Suprapubic skin (tissue), 4 donors: ENCODE measurements at places on chromosomes 12 and 14. TPM values are rescaled to one million over a fixed set of nuclear protein-coding genes. Genes with fewer than 3 reads are reported as not detected.

Gene NINJ2
- 20.9 TPM for total RNA-seq

Gene SLC6A13
- total RNA-seq, result not detected

Gene TMEM63C
- 32.8 TPM for total RNA-seq

Gene SMIM41
- 0.57 TPM for total RNA-seq

Gene IFI27L1
- 9.2 TPM for total RNA-seq

Gene P2RX2
- total RNA-seq, result not detected

Gene METTL3
- 43.8 TPM for total RNA-seq

Gene DBX2
- total RNA-seq, result not detected

Gene RILPL2
- 4.1 TPM for total RNA-seq

Gene CLEC2A
- total RNA-seq, result 35.7 TPM

Gene CLEC6A
- total RNA-seq, result not detected

Gene NEUROD4
- total RNA-seq, result not detected

Gene SMOC1
- 0.72 TPM for total RNA-seq

DNA sequence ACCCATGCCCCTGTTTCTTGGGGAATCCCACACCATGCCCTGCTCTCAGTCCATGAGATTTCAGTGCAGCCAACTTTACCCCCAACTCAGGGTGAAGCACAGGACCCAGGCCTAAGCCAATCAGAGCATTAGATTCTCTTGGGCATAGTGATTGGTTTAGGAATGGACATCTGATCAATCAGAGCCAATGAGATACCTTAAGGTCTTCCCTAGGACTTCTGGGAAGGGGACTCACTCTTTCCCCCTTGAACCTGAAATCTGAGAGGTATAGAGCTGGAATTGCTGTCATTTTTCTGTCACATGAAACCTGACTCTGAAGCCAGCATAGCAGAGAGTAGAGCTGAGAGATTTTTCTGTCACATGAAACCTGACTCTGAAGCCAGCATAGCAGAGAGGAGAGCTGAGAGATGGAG lies 127.1 kb downstream of the ZFP36L1 start:
- DNase-seq, result no peak

- no peak for DNase-seq
Observed at GRCh38 chr12:87266305-87266704, 762.9 kb downstream of the C12orf50 start.

DNA sequence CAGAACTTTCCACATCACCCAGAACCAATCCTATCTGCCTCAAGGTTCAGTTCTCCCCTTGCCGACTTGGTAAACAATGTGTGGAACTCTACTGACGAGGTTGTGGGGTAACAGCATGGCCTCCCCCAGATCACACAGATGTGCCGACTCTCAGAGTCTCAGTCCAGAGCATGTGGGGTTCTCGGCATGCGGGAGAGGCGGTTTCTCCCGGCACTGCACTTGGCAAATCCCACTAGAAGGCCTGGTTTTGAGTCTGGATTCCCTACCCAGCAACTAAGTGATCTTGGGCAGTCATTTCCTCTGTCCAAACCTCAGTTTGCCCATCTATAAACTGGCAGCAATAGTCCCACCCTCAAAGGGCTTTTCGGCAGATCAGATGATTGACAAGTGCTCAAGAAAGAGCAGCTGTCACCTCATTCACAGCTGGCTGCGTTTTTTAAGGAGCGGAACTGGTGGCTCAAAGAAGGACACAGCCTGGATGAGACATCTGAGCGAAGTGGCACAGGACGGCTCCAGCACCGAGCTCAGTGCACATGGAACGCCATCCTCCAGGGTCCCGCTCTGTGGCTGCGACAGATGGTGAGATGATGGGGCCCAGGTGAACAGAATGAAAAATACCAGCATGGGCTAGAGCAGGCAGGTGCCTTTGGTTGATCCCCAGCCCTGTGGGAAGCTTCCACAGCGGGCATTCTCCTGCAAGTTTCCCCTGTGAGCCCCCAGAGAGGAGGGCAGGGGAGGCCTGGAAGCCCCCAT lies 7.3 kb downstream of the TESC start:
- no peak for DNase-seq

- DNase-seq, result no peak
Observed at GRCh38 chr12:28575593-28576205, 385.4 kb downstream of the CCDC91 start.

- peak; percentile 70 for DNase-seq
Observed at GRCh38 chr14:104856157-104856868, 8.8 kb upstream of the CEP170B start.

- DNase-seq, result peak; percentile 13
Observed at GRCh38 chr14:72736308-72736707, 157.6 kb downstream of the DPF3 start.

- no peak for DNase-seq
Observed at GRCh38 chr12:105477873-105478272, 147.4 kb downstream of the C12orf75 start.

DNA sequence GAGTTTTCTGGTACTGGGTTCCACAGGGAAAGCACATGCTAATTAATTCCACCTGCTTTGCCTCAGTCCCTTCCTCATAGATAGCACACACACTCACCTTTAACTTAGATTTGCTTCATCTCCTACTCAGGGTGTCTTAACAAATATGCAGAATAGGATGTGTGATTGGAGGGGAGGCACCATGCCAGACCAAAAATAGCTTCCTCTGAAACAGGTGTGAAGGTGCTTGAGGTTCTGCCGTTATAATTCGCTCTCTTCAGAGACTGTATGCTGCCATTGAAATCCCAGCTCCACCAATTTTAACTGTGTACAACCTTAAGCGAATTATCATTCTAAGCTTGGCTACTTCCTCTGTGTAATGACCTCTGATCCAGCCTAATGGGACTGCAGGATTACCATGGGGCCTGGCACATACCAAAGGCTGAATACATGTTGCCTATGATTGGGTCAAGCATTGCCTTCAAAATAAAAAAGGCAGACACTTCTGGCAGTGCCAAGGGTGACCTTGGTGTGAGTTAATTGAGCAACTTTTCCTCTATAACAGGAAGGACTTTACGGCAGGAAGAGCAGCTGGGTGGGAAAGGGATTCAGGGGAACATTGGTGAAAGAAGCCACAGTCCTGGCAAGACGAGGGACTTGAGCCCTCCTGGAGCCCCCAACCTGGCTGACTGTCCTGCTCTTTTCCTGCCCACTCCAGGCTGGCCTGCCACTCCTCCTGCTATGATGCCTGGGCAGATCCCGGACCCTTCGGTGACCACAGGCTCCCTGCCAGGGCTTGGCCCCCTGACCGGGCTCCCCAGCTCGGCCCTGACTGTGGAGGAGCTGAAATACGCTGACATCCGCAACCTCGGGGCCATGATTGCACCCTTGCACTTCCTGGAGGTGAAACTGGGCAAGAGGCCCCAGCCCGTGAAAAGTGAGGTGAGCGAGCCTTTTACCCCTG lies 9.7 kb downstream of the JDP2 start:
- no peak for DNase-seq

- DNase-seq, result no peak
Observed at GRCh38 chr12:90829044-90829443, 125.9 kb downstream of the CCER1 start.

GRCh38 chr14:22252686-22253085 lies 336.3 kb downstream of the DAD1 start:
- DNase-seq, result no peak

- peak; percentile 77 for DNase-seq
Observed at GRCh38 chr12:25959071-25959961, 834 bp downstream of the RASSF8 start.

- DNase-seq, result no peak
Observed at GRCh38 chr12:14238221-14238792, 127.2 kb upstream of the ATF7IP start.

GRCh38 chr12:130164936-130165335 lies 2.7 kb downstream of the FZD10 start:
- DNase-seq, result no peak

GRCh38 chr12:102958073-102958829 lies 777 bp downstream of the ASCL1 start:
- no peak for DNase-seq

DNA sequence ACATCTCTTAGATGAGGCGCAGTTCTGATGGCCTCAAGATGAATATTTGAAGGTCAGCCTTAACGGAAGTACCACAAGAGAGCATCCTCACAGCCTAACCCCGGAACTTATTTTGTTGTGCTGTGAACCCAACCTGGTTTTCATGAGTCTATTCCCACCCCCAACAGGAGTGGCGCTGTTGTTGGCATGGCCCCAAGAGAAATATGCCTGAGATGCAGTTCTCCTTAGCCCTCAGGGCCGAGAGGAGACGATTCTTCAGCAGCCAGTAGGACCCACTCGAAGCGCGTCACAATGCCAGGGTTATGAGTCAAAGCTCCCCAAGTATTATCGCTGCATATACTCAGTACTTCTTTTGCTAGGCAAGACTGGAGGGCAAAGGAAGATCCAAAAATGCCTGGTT lies 24.5 kb upstream of the BCL11B start:
- no peak for DNase-seq

DNA sequence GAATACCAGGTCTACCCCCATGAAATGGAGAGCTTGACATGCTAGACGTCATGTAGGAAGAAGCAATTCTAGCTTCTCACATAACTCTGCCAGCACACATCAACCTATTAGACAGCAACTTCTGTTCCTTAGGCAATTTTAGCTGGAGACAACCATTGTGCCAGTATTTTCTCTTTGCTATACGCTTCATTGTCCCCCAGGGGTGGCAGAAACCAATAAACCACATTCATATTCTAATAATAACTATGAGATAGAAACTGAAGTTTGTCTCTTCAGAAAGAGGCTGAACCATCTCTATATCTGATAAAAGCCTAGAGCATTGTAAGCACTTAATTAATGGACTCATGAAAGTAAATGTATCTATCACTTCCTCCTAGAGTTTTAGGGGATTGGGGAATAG lies 278.6 kb downstream of the FOXG1 start:
- DNase-seq, result no peak

DNA sequence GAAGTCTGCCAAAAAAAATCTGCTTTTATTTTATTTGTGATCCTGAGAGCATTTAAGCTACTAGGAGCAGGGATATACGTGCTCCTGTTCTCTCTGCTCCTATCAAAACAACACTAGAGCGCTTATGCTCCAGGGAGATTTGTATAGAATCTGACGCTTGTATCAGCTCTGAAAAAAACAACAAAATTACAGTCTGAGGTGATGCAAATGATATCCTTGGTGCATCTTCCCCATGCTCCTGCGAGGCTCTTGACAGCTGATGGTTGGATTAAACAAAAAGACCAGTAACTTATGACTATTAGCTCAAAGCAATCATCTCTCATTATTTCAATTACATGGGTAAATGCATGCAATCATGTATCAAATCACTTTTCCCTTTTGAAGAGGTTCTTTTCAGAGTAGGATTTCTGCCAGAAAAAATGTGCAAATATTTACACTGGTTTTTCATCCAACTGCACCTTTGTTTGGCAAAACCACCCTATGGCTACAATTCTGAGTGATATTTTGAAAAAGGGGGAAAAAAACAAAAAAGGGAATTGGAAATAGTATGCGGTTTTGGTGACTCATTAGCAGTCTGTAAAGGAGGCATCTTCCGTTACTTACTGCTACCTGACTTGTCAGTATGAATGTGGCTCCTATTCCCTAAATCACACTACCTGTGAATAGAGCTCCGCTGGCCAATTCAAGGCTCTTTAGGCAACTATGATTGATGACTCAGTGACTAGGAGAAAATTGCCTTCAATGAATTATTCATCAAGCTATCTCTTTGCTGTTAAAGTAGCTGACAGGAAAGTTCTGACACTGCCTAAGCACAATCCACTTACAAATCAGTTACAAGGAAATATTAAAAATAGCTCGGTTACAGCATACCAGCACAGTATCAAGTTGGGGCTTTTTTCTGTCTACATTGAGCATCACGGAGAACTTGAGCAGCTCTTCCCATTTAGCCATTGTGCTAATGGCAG lies 450.0 kb downstream of the FOXG1 start:
- DNase-seq, result no peak

DNA sequence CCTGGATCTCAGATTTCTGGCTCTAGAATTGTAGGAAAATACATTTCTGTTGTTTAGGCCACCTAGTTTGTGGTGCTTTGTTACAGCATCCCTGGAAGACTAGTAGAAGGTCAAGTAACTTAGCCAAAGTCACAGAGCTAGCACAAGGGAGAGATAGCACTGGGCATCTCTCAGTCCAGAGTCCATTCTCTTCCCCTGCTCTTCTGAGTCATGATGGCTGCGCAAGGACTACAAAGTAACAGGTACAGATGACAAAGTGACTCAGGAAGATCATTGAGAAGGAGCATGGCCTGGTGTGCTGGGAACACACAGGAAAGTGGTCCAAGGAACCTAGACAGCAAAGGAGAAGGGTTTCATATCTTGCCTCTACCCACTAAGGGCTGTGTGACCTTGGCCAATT lies 19.3 kb downstream of the SLC17A8 start:
- no peak for DNase-seq
